Fibroblast of skin of right quadriceps (primary cell): ENCODE measurements at places on chromosomes 7 and 10.

DNA sequence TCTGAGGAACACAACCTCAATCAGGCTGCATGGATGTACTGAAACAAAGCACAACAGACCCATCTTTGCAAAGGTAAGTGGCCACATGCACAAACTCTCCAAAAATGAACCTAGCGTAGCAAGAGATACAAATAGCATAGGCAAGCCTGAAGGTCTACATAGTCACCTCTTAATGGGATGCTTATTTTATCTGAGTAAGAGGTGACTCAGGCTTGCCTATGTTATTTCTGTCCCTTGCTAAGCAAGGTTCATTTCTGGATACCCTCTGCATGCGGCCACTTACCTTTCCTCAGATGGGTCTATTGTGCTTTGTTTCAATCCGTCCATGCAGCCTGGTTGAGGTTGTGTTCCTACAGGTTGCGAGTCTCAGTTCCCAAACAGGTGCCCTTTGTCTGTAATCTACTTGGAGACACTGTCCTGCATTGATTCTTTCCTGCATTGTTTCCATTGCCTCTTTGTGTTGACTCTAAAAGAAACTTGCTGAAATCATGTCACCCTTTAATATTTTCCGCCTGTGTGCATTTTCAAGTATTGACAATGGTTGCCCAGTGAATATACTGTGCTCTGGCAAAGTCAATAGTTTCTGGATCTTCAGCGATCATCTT is 291.8 kb upstream of the LYZL1 start:
- DNase-seq: no peak

DNA sequence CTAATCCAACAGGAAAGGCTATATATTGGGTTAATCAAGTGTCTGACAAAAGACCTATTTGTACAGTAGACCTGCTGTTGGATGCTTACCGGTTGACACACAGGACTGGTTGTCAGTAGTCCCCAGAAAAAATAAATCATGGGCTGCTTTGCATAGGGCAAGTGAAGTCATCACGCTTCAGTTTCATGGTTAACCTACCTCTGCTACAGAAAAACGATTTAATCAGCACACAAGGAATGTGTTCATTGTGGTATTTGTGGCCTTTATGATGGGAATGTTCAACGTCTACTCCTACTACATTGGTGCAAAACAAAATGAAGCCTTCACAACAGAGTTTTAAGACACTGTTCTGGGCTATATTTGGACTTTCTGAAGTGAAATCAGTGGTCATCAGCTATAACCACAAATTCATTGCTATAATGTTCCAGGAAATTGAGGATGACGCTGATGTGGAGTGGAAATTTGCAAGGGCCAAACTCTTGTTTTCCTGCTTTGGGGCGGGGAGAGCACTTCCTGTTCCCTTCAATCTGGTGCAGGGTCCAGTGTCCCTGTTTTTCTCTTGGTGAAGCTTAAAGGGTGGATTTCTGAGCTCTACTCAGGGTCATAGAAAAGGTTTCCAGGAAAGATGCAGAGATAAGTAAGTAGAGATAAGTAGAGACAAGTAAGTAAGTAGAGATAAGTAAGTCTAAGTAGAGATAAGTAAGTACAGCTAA is 39.3 kb upstream of the GGCT start:
- peak; percentile 60 for DNase-seq

GRCh38 chr10:129891806-129892205 is 72.3 kb downstream of the EBF3 start:
- no peak for DNase-seq

DNA sequence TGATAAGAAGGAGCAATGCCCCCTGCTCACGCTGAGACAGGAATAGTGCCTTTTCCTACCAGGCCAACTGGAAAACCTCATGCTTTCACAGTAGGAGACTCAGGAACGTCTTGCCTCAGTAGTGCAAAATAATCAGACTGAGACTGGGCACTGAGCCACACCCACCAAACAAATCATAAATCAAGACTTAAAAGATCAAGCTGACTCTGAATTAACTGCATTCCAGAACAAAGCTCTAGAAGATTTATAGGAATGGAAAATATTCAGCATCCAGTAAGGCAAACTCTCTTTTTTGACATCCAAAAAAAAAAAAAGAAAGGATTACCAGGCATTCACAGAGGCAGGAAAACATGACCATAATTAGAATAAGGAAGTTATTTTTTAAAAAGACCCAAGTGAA is 30.5 kb upstream of the SLC18A3 start:
- DNase-seq: peak; percentile 14

- DNase-seq: no peak
Observed at GRCh38 chr10:131901181-131901829, 497 bp downstream of the PPP2R2D start.

DNA sequence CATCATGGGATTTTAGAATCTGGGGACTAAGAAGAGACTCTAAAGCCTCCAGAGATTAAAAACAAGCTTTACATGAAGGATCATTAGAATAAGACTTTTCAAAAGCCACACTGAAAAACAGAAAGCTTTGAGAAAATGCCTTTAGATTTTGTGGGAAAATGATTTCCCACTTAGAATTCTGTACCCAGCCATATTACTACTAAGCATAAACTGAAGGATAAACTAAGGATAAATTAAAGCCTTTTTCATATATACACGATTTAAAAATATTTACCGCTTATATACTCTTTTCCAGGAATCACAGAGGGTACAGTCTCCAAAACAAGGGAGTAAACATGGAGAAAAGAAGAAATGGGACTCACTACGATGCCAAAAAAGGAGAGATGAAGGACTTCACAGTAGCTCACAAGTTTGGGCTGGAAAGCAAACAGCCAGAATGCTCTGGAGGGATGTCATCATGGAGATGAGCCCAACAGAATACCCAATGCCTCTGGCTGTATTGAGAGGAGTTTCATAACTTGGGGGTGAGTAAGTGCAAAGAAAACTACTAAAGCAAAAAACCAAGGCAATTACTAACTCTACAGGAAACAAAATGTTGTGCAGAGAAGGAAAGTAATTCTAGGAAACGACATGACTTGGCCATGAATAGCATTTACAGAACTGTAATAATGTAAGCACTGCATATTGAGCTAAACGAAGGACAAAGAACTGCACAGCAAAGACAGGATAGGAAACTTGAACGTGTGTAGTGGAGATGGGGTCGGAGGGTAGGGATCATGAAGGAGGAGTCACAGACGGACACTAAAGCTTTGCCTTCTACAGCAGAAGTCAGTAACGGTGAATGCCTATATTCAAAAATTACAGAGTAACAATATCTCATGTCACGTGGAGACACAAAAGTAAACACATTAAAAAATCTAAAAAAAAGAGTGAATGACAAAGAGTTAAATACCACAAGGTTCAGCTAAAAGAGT is 61.4 kb upstream of the ASAH2 start:
- peak; percentile 63 for DNase-seq

GRCh38 chr10:6201516-6201975 is 1.2 kb upstream of the PFKFB3 start:
- DNase-seq: peak; percentile 83

- no peak for DNase-seq
Observed at GRCh38 chr10:2137549-2138174, 400.3 kb upstream of the ADARB2 start.

- DNase-seq: no peak
Observed at GRCh38 chr10:1152386-1153250, 96.4 kb downstream of the WDR37 start.

DNA sequence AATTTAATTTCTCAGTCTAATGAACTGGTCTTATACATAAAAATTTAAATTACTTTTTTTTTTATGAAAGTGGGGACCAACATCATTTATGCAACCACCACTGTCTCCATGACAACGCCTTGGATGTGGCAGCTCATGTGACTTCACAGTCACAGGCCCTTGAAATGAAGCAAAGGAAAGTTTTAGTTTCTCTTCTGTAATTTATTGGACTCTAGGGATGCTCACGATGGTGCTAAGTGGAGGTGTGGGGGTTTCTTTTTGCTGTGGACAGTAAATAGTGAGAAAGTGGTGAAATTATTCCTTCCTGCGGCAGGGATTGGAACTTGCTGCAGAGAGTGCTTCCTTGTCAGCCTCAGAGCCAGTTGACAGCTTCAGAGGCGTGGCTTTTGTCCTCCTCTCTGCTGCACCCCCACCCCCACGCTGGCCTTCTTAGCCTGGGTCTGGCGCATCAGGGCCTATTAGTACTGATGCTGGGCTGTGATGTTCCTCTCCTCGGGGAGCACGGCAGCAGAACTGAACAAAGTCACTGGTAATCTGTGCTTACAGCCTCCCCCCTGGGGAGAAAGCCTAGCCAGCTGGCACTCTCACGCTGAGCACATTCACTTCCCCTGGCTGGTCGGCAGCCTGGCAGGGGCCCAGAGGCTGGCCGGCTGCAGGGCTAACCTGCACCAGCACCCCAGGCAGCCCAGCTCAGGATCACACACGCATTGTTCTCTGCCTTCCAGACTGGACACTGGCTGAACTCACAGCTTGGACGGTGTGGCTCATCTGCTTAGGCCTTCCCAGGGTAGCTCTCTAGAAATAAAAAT is 517.5 kb upstream of the GALNT17 start:
- peak; percentile 43 for DNase-seq

GRCh38 chr7:75879771-75880184 is 944 bp downstream of the RHBDD2 start:
- peak; percentile 49 for DNase-seq

DNA sequence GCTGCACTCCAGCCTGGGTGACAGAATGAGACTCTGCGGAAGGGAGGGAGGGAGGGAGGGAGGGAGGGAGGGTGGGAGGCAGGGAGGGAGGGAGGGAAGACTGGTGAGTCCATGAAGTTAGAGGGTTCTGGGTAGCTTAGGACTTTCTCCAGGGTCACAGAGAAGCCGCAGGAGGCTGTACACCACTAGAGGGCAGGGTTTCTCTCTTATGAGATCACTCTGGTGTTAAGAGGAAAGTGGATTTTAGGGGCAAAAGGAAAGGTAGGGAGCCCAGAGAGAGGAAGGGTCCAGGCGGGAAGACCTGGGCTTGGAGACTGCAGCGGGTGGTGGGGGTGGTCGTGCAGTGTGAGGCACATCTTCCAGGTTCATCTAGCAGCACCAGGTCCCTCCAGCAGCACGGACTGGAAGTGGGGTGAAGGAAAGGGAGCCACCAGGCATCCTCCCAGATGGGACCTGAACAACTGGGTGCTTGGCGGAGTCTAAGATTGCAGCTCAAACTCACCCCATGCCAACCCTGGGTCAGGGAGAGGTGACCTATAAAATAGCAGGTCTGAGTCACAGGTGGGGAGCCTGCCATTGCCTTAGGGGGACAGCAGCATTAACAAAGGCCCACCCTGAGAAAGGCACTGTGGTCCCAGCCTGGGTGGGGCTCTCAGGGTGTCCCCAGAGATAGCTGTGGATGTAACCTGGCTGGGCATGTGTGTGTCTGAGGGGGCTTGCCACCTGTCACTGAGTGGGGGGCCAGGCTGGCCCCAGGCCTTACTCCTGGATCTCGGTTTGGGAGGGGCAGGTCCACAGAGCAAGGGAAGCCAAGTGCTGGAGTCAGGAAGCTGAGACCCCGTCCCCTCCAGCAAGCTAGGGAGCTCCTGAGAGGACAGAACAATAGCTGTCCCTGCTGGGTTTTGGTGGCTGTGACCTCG is 48.5 kb upstream of the SLC29A3 start:
- peak; percentile 83 for DNase-seq

GRCh38 chr10:86099542-86100334 is 266.9 kb downstream of the GRID1 start:
- DNase-seq: no peak

GRCh38 chr10:77907900-77908717 is 18.4 kb downstream of the DLG5 start:
- no peak for DNase-seq

DNA sequence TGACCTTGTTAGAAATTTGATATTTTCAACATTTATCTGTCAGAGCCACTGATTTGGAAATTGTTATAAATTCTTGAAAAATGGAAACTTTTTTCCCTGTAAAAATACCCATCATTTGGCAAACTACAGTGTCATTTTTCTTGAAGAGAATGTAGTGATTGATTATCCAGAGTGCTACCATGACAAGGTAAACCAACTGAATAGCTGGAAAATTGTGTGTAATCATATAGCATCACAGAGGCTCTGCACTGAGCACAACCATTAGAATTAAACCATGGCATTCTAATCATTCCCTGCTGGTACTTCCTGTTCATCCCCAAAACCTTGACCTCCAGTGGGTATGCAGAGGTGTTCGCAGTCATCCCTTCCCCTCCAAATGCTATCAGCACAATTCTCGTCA is 240.3 kb upstream of the LRGUK start:
- DNase-seq: no peak

GRCh38 chr7:94422827-94423460 is 28.2 kb downstream of the COL1A2 start:
- DNase-seq: peak; percentile 29

DNA sequence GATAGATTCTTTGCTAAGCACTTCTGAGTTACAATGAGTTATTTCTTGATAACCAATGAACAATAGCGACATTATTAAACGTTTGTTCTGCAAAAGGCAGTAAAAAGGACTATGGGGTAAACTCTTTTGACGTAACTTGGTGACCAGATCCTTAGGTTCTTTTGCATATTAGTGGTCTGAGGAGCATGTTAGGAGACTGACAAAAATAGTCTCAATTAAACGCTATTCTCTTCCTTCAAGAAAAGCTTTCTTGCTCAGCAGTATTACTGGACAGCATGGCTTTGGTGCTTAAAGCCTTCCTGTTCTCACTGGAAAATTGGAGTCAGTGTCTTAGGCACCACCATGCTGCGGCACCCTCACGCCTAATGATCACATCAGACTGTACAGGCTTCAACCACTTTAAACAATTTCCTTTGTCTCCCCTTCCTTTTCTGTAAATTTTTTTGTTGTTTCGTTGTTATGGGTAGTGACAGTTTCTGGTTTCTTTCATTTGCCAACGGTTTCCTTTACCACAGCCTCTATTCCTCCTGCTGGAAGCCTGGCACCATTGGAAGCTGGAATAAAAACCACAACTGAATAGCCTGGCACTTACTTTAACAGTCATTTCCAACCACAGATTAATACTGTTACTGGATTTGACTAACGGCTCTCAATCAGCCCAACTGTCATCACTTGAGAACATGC is 49.2 kb upstream of the FAM133B start:
- DNase-seq: no peak

GRCh38 chr10:92837456-92837855 is 10.9 kb upstream of the EXOC6 start:
- DNase-seq: no peak

GRCh38 chr7:54080971-54081370 is 461.2 kb upstream of the VSTM2A start:
- DNase-seq: no peak

GRCh38 chr7:146115851-146116520 is 615 bp upstream of the CNTNAP2 start:
- peak; percentile 76 for DNase-seq

GRCh38 chr10:119263951-119264617 is 56.7 kb downstream of the GRK5 start:
- no peak for DNase-seq
